ENCODE measurements at places on chromosomes 7 and 10.

GRCh38 chr7:150688630-150689029 lies 3.1 kb downstream of the GIMAP2 start:
- no peak for DNase-seq

DNA sequence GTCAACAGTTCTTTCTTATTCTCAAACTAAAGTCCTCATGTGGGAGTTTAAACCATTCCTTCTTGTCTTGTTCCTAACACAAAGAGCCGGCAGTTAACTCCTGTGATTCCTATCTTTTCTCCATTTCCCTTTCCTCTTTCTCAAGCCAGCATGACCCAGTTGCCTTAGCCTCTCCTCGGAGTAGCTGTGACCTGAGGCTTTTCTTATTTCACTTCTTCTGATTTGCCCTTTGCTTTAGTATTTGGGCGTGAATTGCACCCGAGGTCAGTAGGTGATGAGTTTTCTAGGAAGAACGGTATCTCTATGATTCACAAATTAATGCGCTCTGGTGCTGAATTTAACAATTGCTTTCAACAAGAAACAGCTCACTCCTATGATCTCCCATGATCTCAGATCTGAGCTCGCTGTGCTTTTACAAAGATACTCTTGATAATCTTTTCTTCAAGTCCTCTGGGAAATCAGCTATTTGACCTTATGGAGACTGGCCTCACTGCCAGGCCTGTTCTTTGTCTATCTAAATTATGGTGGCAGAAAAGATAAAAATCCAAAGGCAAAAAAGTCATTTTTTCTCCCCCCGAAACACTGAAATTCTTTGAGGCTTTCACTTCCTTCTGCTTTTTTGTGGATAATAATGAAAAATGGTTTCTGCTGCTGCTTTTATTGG lies 184.6 kb downstream of the JCAD start:
- no peak for DNase-seq

DNA sequence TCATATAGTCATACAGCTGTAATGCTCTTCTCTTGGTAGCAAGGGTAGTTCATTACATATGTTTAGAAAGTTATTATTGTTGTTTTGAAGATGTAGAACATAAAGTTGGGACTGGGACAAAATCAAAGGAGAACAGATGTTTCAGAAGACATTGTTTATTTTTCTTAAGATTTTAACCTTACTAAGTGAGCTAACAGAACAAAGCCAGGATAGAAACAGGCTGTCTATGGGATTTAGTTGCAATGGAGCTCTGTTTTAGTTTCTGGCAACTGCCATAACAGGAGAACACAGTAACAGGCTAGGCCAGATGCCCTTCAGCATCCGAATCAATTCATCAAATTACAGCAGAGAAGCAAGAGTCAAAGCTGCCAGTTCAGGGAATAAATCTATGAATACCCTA lies 382.4 kb downstream of the ARL4A start:
- DNase-seq, result no peak

- DNase-seq, result no peak
Measured at GRCh38 chr10:11111490-11111889, 93.8 kb downstream of the CELF2 start.

DNA sequence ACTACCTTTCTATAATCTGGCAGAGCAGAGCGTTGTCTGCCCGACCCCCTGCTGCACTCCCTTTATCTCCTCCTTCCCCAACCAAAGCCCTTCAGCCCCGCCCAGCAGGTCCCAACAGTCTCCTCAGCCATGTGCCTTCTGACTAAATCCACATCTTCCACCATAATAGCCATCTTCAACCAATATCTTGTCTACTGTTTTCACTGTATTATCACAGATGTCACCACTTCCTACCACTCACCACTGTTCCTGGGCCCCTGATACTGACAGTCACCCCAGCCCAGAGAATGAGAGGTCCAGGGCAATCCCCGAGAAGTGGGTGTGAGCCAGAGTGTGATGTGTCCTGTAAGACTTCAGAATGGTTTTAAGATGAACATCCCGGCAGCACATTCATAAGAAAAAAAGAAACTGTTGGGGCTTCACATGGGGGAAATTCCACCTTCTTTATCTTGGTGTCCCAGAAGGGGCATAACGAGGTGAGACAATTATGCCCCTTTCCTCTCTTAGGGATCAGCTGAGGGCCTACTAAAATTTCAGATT lies 25.3 kb downstream of the CCDC6 start:
- DNase-seq, result no peak

GRCh38 chr7:70782796-70783195 lies 349.1 kb upstream of the GALNT17 start:
- DNase-seq, result no peak

GRCh38 chr7:2614631-2615330 lies 17.0 kb upstream of the TTYH3 start:
- DNase-seq, result no peak

- peak; percentile 21 for DNase-seq
Measured at GRCh38 chr7:151592868-151593486, 73.3 kb upstream of the RHEB start.

- DNase-seq, result peak; percentile 90
Measured at GRCh38 chr10:125982260-125982948, 86.0 kb downstream of the FANK1 start.

DNA sequence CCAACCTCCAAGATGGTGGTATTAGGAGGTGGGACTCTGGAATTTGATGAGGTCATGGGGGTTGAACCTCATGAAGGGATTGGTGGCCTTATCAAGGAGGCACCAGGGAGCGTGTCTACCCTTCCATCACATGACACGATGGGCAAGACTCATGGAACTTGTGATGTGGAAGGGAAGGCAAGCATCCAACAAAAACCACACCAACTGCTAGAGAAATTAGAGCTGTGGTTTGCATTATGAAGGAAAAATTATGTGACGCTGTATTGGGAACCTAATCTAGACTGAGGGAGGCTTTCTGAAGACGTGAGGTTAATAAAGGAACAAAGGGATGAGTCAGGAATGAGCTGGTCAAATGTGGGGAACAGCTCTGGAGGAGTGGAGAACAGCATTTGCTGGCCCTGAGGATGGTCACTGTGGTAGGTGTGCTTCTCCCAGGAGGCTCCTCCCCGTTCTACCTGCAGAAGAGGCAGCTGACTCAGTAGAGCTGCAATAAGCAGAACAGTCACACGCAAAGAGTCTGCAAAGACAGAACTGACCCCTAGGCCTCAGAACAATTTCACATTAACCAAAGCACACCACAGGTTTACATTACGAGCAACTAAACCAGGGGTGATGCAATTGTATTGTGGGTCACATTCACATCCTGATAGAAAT lies 236.6 kb upstream of the GRB10 start:
- DNase-seq, result peak; percentile 45

GRCh38 chr10:126060261-126060931 lies 164.0 kb downstream of the FANK1 start:
- DNase-seq, result peak; percentile 82

GRCh38 chr7:27967639-27968038 lies 213.0 kb downstream of the JAZF1 start:
- no peak for DNase-seq

DNA sequence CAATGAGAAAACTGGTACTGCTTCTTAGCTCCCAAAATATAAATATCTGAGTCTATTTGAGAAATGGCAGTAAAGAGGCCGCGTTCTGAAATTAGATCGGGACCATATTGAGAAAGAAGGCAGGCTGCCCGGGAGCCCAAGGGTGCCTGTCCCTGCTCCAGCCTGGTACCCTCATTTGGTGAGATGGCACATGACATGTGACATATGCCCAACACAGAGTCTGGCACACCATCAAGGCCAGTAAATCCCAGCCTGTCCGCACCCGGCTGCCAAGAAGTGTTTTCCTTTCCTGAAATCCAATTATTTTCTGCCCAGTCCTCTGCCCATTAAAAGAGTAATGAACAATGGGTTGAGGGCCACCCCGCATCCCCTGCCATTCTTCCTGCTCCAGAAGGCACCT lies 66.4 kb downstream of the CDH23 start:
- DNase-seq, result no peak

DNA sequence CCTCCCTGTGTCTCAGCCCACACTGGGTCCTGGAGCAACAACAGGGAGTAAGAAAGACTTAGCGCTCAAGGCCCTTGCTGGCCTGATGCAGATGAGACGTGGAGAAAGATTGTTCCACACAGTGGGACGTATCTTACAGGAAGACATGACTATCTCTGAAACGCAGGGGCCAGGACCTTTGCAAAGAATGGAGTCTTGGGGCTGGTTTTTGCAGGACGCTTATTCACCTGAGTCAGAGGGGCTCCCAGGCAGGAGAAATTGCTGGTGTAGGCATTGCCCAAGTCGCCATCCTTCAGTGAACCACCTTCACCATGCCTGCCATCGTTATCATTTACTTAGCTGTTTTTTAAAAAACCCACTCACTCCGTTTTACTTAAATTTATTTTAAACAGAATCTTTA lies 11.8 kb upstream of the GDF10 start:
- DNase-seq, result no peak

GRCh38 chr7:2403718-2404648 lies 572 bp downstream of the CHST12 start:
- peak; percentile 10 for DNase-seq

GRCh38 chr7:149569025-149569725 lies 71.6 kb upstream of the ZNF746 start:
- DNase-seq, result no peak

GRCh38 chr10:30812018-30812851 lies 182.7 kb upstream of the LYZL2 start:
- peak; percentile 63 for DNase-seq

Measured in muscle of back (tissue), 13 donors.